Thyroid gland (tissue), 4 donors: ENCODE measurements at places on chromosomes 4 and X. TPM values are rescaled to one million over a fixed set of nuclear protein-coding genes. Genes with fewer than 3 reads are reported as not detected.

GRCh38 chr4:42638993-42639392 lies 17.9 kb downstream of the ATP8A1 start:
- H3K4me3 ChIP-seq = no peak overlapping the region
- no peak overlapping the region for H3K27ac ChIP-seq
- DNase-seq = no peak
- no peaks in the 10 kb centered on the region for H3K27me3 ChIP-seq
- no peaks in the 10 kb centered on the region for H3K36me3 ChIP-seq

GRCh38 chrX:79573760-79574159 lies 206.6 kb upstream of the ITM2A start:
- H3K27ac ChIP-seq = no peak overlapping the region
- no peak for DNase-seq
- no peaks in the 10 kb centered on the region for H3K36me3 ChIP-seq
- no peaks in the 10 kb centered on the region for H3K4me1 ChIP-seq
- no peaks in the 10 kb centered on the region for H3K27me3 ChIP-seq
- H3K4me3 ChIP-seq = no peak overlapping the region

DNA sequence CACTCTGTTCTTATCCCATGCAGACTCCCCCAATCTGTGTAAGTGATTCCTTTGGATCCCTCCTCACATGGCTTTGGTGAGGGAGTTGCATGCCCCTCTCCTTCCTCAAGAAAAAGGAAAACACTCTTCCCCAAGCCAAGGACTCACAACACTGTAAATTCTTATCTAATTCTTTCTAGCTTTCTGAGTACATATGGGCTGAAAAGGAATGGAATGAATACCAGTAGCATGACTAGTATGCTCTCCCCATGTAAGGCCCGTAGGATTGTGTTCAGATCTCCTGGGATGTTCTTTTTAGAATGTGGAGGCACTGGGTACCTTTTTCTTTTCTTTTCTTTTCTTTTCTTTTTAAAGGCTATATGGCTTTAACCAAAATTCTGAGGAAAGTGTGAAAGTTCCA lies 17.0 kb upstream of the MAGED1 start:
- DNase-seq = no peak
- no peaks in the 10 kb centered on the region for H3K27me3 ChIP-seq
- no peaks in the 10 kb centered on the region for H3K36me3 ChIP-seq

- no peaks in the 10 kb centered on the region for H3K4me1 ChIP-seq
- DNase-seq = no peak
- no peaks in the 10 kb centered on the region for H3K36me3 ChIP-seq
- H3K27me3 ChIP-seq = no peaks in the 10 kb centered on the region
- no peak overlapping the region for H3K27ac ChIP-seq
- H3K4me3 ChIP-seq = no peak overlapping the region
These were observed 127.8 kb downstream of the UBE2K start for GRCh38 chr4:39825741-39826231.

GNRHR gene
- not detected for total RNA-seq

- H3K27ac ChIP-seq = no peak overlapping the region
- no peaks in the 10 kb centered on the region for H3K27me3 ChIP-seq
These were observed 211.9 kb upstream of the PRPS2 start for GRCh38 chrX:12579311-12579710.

DNA sequence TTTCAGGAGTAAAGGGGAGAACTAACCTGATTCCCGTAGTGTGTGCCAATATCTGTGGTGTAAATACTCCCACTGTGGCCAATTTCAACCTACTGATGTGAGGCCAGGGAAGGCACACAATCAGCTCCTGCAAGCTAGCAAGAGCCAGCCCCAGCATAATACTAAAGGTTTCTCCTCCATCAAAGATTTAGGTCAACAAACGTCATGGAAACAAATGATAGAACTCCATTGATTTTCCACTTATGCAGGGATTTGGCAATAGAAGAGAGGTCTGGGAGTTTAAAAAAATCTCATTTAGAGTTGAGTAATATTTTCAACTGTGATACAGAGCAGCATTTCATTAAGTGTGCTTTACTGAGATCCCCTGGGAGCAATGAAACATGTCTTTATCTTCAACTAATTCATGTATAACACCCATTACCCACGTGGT lies 15.8 kb upstream of the VEGFD start:
- H3K27me3 ChIP-seq = no peaks in the 10 kb centered on the region
- no peaks in the 10 kb centered on the region for H3K36me3 ChIP-seq
- H3K4me3 ChIP-seq = no peak overlapping the region
- DNase-seq = no peak

DNA sequence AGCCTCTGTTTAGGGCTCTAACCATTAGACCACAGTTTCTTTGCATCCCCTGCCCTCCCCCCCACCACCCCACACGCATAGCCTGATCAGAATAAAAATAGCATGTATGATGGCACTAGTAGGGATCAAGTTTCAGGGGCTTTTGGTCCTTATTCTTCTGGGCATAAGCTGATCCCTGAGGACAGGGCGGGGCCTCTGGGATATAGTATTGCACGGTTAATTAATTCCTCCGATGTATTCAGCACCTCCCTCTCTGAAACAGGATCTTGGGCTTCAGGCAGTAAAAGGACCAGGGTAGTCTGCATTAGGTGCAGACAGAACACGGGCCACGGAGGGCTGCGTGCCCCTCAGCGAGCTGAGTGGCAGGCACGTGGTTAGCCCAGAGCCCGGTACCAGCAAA lies 57.1 kb downstream of the ELF4 start:
- H3K36me3 ChIP-seq = peaks cover 21% of the 10 kb centered on the region
- DNase-seq = no peak
- H3K4me3 ChIP-seq = no peak overlapping the region
- H3K27me3 ChIP-seq = no peaks in the 10 kb centered on the region
- H3K4me1 ChIP-seq = no peaks in the 10 kb centered on the region

GRCh38 chr4:105741548-105741947 lies 33.0 kb downstream of the GSTCD start:
- no peak overlapping the region for H3K4me3 ChIP-seq

CSAG3 gene
- total RNA-seq = not detected

- no peak for DNase-seq
- peaks cover 9% of the 10 kb centered on the region for H3K36me3 ChIP-seq
- H3K4me1 ChIP-seq = peaks cover 55% of the 10 kb centered on the region
- no peaks in the 10 kb centered on the region for H3K27me3 ChIP-seq
- no peak overlapping the region for H3K4me3 ChIP-seq
These were observed 27.4 kb downstream of the HOPX start for GRCh38 chr4:56653461-56654237.

CRMP1 gene
- not detected for total RNA-seq

GRCh38 chr4:4361883-4362282 lies 25.0 kb upstream of the NSG1 start:
- no peak for DNase-seq
- H3K36me3 ChIP-seq = no peaks in the 10 kb centered on the region
- no peaks in the 10 kb centered on the region for H3K27me3 ChIP-seq
- no peaks in the 10 kb centered on the region for H3K4me1 ChIP-seq
- no peak overlapping the region for H3K27ac ChIP-seq
- H3K4me3 ChIP-seq = no peak overlapping the region

DNA sequence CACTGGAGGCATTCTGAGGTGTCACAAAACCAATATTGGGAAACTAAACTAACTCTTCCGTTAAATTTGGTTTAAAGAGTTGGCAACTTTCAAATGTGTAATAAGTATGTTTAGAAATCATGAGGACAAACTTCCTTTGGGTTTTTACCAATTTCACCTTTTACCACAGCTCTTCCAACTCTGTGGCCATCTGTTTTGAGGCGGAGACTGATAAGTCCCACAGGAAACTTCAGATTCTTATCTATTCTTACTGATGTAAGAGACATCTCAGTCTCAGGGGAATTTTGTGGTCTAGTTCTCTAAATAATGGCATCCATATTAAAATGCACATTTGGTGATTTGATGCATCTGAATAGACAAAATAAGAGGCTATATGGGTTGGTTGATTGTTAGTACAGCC lies 229.2 kb upstream of the AFF2 start:
- no peak overlapping the region for H3K27ac ChIP-seq
- no peaks in the 10 kb centered on the region for H3K4me1 ChIP-seq
- no peak overlapping the region for H3K4me3 ChIP-seq
- H3K27me3 ChIP-seq = no peaks in the 10 kb centered on the region

PAGE2 gene
- total RNA-seq = not detected

NAP1L3 gene
- 3.4 TPM for total RNA-seq

DNA sequence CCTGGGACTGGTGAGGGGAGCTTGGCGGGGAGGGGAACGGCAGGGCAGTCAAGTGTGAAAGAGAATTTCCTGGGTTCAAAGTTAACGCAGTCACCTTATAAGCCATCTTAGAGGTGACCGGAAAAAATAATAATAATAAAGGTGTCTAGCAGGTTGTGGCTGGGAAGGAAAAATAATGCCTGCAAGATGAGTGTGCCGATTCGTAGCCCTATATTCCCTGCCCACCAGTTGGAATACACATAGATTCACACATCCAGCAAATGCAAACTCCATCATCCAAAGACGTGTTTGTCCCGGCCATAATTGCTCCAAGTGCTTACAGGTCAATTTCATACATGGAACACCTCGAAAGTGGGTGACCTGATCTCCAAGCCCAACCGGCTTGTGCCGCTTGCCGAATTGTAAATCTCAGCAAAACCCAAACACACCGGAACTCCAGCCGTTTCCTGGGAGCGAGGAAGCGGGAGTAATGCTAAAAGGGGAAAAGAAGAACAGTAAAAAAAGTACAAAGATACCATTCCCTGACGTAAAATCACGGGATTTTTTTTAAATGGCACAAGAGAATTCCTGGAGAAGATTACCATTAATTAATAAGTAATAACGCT lies 1.3 kb upstream of the FAT1 start:
- H3K4me1 ChIP-seq = peaks cover 4% of the 10 kb centered on the region
- DNase-seq = peak; percentile 44
- no peaks in the 10 kb centered on the region for H3K27me3 ChIP-seq
- H3K4me3 ChIP-seq = peak overlapping the region; percentile 65

DNA sequence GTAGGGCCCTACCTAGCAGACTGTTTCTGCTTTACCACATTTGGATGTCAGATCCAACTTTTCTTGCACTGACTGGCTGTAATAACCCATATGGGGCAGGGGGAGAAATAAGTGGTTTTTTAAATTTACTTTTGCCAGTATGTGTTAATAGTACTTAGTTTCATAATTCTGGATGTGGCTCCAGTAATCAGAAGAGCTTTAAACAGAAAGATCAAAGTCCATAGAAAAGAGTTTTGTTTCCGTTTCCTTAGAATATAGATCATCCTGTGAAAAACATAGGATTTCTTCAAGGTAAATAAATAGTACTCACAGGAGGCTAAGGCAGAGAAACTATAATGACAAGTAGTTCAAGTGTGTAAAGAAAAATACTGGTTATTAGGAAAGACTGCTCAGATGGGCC lies 85.6 kb downstream of the SLC39A8 start:
- H3K4me3 ChIP-seq = no peak overlapping the region
- no peaks in the 10 kb centered on the region for H3K27me3 ChIP-seq
- no peak overlapping the region for H3K27ac ChIP-seq
- H3K4me1 ChIP-seq = no peaks in the 10 kb centered on the region

GRCh38 chrX:29728639-29729038 lies 486.7 kb upstream of the MAGEB2 start:
- no peaks in the 10 kb centered on the region for H3K36me3 ChIP-seq
- no peak overlapping the region for H3K4me3 ChIP-seq
- H3K27me3 ChIP-seq = no peaks in the 10 kb centered on the region
- H3K4me1 ChIP-seq = no peaks in the 10 kb centered on the region

CCDC160 gene
- not detected for total RNA-seq

- no peak for DNase-seq
- H3K4me3 ChIP-seq = no peak overlapping the region
- H3K27me3 ChIP-seq = no peaks in the 10 kb centered on the region
- no peaks in the 10 kb centered on the region for H3K36me3 ChIP-seq
- no peak overlapping the region for H3K27ac ChIP-seq
These were observed 26.4 kb upstream of the PGM2 start for GRCh38 chr4:37799941-37800554.

DNA sequence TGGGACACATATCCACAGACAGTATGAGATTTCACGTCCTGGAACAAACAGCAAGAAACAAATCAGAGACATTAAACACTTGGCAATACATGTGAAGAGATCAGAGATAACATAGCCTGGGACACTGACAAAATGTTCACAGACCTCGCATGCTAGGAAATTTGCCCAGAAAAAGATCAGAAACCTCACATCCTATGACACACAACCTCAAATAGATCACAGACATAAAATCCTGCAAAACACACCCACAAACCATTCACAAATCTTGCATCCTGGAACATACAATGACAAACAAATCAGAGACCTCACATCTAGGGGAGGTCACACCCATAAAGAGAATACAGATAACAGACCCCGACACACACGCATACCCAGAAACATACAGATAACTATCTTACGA lies 18.0 kb downstream of the SUV39H1 start:
- H3K4me3 ChIP-seq = no peak overlapping the region
- DNase-seq = no peak
- H3K27ac ChIP-seq = no peak overlapping the region

DNA sequence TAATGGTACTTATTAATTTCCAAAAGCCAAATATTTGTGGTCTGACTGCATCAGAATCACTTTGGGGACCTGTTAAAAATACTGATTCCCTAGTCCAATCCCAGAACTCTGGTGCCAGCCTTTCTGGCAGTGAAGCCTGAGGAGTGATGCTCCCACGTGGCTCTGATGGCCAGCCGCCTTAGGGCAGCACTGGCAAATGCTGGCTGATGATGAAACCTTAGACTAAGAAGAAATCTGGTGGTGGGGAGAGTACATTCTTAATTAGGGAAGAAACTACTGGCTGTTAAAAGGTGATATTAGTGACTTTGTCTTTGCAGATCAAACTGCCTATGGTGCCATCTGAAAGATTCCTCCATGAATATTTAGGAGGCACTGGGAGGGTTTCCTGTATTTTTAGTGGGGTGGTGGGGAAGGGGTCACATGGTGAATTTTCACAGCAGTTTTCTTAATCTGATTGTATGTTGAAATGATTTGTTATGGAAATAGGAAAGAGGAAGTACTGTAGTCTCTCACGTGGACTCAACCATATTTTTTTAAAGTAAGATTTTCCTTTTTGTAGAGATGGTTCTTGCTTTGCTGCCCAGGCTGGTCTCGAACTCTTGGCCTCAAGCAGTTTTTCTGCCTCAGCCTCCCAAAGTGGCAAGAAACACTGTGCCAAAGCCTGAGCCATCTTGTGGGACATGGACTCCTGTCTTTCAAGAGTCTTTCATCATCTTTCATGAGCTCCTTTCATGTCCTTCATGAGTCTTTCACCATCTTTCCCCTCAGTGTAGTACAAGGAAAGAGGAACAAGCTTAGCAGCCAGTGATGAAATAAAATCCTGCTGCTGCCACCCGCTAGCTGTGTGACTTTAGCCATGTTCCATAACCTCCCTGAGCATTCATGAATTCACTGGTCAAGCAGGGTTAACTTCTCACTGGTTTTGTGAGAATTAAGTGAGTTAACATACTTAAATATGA lies 90.8 kb downstream of the ZNF330 start:
- H3K36me3 ChIP-seq = no peaks in the 10 kb centered on the region
- H3K4me1 ChIP-seq = no peaks in the 10 kb centered on the region
- H3K27ac ChIP-seq = no peak overlapping the region
- DNase-seq = no peak
